ENCODE measurements at places on chromosomes 16 and 17. TPM values are rescaled to one million over a fixed set of nuclear protein-coding genes. Genes with fewer than 3 reads are reported as not detected.

DNA sequence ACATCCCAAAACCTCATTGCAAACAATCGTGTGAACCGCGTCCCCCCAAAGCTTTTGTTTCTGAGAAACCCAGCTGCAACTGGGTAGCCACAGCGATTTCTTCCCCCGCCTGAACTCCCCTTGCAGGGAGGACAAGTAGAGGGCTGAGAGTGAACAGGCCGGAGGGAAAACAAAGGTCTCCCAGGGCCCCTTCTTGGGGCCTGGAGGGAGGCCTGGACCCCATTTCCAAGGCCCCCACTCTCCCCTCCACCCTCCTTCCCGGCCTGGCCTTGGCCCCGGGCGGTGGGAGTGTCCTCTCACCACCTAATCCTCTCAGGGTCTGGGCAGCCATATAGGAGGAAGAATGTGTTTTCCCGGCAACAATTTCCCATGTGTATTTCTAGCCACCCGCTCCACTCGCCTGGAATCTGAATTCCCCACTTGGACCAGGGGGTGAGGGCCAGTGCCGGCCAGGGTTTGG, 2.6 kb downstream of the GLIS2 start:
- DNase-seq, result no peak

- no peak for DNase-seq
These were observed 358.7 kb downstream of the HS3ST4 start for GRCh38 chr16:26050472-26050871.

DNA sequence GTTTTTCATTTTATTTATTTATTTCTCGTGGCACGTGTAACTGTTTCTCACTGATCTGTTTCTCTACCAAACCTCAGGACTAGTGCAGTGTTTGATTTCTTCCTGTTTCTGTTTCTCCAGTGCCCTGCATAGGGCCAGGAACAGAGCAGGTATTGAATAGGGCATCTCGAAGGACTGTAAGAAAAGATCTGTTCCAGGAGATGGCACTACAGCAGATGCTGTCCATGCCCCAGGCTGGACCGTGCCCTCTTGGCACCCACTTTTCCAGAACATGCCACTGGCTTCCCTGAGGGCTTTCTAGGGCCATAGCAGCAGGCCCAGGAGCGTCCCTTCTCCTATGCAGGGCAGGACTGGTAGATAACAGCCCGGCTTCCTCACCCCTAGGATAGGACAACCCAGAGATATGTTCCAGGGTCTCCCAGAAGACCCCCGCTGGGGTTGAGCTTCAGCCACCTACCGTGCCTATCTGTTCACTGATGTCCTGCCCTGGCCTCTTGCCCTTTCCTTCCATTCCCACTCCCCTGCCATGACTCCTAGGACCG, 4.4 kb downstream of the SNX20 start:
- no peak for DNase-seq

GRCh38 chr16:54546521-54546920, 259.9 kb upstream of the IRX3 start:
- no peak for DNase-seq

- DNase-seq, result no peak
These were observed 3.4 kb downstream of the MKS1 start for GRCh38 chr17:58215685-58216084.

DNA sequence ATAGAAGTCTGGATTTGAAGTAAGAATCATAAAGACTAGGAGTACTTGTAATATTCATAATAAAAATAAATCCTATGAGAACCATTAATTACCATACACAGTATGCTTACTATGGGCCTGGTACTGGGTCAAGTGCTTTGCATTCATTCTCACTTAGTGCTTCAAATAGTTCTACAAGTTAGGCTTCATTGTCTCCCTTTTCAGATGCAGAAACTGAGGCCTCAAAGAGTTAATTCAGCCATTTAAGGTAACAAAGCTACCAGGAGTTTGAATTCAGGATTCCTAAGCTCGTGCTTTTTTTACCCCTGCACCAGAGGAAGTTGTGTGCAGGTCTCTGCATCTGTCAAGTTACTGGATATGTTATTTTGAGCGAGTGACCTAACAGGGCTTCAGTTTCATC, 1098.4 kb upstream of the EEF2KMT start:
- no peak for DNase-seq

DNA sequence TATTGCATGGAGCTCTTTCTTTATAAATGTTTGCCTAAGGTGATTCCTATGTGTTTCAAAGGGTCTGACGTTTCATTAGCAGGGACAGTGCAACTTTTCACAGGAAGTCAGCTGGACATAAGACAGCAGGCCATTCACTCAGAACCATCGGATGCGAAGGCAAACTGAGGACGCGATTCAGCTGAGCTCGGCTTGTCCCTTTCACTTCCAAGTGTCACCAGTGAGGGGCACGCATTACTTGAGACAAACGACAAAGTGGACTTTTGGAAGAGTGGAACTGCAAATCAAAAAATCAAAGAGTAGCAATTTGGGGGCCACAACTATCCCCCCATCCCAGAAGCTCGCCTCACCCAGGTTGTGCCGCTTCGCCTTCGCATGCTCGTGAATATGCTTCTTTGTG, 14.6 kb downstream of the USP22 start:
- DNase-seq, result no peak

GRCh38 chr17:2883544-2884213, 87.4 kb downstream of the RAP1GAP2 start:
- DNase-seq, result no peak

DNA sequence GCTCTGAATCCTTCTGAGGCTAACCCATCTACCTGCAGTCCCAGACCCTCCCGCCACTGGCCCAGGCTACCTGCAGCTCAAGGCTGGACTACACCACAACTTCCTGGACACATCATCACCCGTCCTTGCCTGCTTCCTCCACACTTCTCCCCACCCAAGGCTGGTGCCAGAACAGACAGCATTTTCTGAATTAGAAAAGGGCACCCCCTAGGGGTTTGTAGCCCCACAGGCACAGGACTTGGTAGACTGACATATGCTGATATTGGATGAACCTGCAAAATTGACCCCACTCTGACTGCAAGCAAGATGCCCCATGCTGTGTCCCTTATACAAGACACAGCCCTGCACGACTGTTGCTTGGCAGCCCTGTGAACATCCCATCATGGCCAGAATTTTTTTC, 271.5 kb upstream of the C16orf82 start:
- no peak for DNase-seq

GRCh38 chr17:19342611-19343255, 19.8 kb downstream of the B9D1 start:
- no peak for DNase-seq

DNA sequence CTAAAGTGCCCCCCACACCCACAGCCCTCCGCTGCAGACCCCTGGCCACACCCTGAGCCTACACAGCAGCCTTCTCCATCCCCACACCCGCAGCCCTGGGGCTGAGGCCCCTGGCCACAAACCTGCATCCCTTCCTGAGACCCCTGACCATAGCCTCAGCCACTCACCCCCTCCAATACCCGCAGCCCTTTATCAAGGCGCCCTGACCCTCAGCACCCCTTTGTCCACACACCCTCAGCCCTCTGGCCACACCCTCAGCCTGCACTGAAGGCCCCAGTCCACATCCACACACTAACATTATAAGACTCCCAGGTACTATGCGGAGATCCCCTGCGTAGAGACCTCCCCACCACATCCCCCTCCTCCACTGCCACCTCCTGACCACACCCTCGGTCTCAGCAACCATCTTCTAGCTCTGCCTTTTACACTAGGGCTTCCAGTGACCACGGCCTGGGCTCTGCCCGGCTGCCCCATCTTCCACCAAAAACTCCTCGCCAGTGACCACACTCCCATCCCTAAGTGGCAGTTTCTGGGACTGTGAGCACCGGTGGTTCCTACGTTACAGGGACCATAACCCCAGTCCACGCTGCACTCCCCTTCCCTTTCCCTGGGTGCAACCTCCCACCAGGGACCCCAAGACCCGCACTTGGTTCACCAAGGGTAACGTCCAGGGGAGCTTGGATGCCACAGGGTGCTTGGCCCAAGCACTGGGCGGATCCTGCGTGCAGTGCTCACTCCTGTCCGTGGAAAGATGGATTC, 818 bp downstream of the TPPP3 start:
- DNase-seq, result no peak

- DNase-seq, result peak; percentile 28
These were observed 91.4 kb upstream of the CCL2 start for GRCh38 chr17:34163646-34164045.

GRCh38 chr16:87278191-87279093, 38.8 kb downstream of the C16orf95 start:
- DNase-seq, result peak; percentile 76

DNA sequence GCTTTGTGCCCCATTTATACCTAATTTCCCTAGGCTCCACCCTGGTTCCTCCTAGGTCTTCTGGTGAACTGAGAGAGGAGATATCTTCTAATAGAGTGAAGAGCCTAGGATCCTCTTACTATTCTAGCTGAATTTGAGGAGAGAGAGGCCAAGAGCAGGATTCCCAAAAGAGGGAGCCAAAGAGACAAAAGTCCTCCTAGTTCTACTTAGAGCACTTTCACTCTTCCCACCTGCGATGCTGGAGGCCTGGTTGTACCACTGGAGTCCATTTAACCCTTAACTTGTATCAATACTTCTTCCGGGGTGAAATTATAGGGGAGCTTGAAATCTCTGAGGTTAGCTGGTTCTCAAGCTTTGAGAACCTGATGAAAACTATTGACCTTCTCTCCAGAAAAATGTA, 3.4 kb upstream of the SSH2 start:
- DNase-seq, result no peak

The TP53TG3B gene
- total RNA-seq, result not detected

The COG8 gene
- 43.0 TPM for total RNA-seq

The LYRM9 gene
- 10.7 TPM for total RNA-seq

The CIBAR2 gene
- not detected for total RNA-seq

The ZSCAN10 gene
- total RNA-seq, result not detected

The PLA2G10 gene
- total RNA-seq, result not detected

The CHST5 gene
- total RNA-seq, result 0.96 TPM

All from heart left ventricle (tissue), 16 donors.